ENCODE measurements at places on chromosomes 1 and 21.
A peak's percentile ranks its signal among the peaks of the same experiment; 100 is the strongest.

- DNase-seq, result no peak
These were observed 42.9 kb downstream of the USP25 start for GRCh38 chr21:15772654-15773053.

DNA sequence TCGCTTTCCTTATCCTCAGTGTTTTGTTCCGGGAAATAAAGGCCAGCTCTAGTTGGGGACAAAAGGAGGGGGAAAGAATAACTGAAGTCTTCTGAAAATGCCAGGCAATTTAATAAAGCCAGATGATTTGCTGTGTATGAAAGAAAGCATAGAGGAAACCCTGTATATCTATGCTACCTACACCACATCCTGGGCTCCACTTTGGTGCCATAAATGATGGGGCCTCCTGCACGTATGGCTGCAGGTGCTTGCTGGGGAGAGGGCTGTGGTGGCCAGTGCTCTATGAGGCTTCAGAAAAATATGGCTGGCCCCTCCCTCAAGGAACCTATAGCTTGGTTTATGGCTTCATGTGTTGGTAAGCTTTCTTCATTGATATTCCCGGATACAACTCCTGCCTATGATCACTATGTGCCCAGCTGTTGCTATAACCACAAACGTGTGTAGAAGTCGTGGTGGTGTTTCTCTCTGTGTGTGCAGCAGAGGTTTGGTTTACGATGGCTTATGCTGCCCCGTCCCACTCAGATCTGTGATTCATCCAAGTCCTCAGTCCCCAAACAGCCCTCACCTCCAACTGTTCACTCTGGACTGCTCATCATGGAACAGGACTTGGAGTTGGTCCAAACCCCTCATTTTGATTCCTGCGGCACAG, 59.5 kb downstream of the BACE2 start:
- DNase-seq, result no peak

DNA sequence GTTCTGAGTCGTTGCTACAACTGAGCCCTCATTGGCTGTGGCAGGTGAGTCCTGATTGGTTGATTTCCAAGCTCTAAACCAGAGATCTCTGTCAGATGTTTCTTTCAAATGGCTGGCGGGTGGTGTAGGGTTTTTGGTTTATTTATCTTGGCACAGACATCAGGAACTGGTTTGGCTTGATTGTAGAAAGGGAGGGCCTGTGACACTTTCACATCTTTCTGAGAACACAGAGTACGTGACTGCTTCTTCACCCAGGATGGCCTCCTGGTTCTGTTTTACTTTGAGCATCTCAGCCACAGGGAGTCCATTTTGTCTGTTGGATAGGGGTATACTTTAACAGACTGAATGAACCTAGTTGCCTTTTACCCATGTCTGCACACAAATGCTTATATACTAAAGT, 89.4 kb upstream of the GPR52 start:
- no peak for DNase-seq

DNA sequence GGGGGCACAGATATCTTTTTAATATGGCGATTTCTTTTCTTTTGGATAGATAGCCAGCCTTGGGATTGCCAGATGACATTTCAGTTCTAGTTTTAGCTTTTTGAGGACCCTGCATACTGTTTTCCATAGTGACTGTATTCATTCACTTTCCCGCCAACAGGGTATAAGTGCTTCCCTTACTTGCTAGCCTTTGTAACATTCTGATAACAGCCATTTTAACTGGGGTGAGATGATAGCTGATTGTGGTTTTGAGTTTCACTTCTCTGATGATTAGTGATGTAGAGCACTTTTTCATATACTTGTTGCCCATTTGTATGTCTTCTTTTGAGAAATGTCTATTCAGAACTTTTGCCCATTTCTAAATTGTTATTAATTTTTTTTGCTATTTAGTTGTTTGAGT, 151.9 kb downstream of the NTPCR start:
- no peak for DNase-seq

DNA sequence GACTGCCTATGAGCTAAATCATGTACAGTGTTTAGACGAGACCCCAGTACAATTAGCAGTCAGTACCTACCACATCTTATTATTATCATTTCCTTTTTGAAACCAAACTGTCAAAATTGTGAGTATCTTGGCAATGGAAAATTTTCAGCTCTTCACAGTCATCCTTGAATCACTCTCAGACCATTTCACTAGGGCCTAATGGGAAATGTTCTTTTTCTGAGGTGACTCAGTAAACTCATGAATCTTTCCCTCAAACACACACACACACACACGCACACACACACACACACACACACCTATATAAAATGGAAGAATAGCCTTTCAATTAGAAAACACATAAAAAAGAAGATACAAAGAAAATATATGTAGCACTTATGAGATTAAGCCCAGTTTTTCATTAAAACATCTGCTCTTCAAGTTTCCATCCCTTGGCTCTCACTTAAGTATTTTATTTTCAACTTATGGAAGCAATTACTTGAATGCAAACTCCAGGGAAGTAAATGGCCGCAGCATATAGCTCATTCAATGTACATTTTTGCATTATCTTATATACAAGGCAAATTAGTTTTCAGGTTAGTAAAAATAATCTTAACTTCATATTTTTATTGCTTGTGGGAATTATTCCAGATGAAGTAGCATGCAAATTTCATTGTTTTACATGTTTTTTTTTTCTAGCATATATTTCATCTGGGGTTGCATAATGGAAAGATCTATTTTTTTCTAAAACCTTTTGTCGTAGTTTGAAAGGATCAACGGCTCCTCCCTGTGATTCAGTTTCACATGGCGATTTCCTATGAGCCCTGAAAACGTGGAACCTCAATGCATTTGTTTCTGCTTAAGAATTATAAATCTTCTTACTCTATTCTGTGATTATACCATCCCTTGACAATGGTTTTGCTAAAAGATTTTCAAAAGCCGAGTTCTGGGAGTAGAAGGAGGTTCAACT, 46.3 kb upstream of the TMPRSS15 start:
- DNase-seq, result no peak

DNA sequence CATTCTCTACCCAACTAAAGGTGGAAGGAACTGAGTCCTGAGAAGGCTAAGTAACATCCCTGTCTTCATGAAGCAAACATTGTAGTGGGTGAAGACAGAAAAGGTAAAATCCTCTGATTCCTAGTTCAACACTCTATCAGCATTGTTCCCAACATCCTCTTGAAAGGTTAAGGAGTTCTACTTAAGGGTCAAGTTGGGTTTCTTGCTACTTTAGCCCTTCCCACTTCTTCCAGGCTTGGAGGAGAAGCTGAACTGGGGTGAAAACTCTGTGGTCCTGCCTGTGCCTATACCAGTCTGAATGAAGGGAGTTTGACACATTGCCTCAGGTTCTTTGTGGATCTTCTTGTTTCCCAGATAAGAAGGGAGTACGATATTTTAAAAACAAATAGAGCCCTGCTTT, 54.1 kb downstream of the ATP2B4 start:
- DNase-seq, result no peak

- no peak for DNase-seq
These were observed 538.3 kb upstream of the PKN2 start for GRCh38 chr1:88145752-88146151.

GRCh38 chr1:232951180-232951579, 769 bp downstream of the NTPCR start:
- peak; percentile 14 for DNase-seq

GRCh38 chr1:214321705-214322453, 40.9 kb downstream of the SMYD2 start:
- DNase-seq, result no peak

GRCh38 chr1:39017266-39017665, 8.9 kb upstream of the NDUFS5 start:
- DNase-seq, result no peak
